ENCODE measurements at places on chromosomes 6 and 20.
A peak's percentile ranks its signal among the peaks of the same experiment; 100 is the strongest.

DNA sequence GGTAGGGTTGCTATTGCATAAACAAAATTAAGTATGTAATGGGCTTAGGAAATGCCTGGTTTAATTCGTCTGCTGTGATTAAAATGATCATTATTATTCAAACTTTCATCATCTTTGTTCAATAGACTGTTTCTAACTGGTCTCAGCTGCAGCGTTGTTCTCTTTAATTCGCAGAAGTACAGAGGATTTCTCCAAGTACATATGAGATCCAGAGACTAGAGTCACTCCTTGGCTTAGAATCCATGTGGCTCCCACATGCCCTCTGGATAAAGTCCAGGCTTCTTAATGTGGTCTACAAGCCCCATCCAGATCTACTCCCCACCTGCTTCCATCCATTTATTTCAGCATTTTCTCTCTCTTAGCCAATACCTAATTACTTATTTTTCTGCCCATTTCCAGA is 1.1 kb upstream of the ZBTB24 start:
- DNase-seq, result no peak

DNA sequence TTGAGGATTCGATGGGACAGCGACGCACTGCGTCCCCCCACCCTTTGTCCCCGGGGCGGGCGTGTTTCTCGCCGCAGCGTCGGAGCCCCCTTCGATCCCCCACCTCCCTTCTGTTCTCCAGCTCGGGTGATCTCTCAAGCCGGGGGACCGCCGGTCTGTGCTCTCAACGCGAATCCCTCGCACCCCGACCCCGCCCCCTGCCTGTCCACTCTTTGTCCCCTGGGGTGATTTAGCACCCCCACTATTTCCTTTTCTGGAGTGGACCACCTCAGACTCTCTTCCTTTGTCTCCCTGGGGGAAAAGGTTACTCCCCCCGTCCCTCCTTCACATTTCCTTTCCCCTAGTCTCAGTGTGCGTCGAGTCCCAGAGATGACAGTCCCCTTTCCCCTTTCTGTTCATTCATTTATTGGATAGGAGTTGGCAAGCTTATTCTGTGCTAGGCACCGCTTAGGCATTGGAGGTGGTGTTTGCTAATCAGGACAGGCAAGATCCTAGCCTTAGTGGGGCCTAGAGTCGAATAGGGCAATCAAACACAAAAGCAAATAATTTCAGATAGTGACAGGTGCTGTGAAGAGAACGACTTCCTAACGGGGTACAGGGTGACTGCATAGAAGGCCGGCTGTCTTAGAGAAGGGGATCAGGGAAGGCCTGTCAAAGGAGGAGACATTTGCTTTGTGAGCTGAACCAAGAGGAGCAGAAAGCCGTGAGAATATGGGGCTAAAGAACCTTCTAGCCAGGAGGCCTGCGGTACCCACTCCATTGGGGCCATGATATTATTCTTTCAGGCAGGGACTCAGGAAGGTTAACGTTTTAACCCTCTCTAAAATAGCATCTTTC is 741 bp downstream of the PTPN1 start:
- peak; percentile 33 for DNase-seq

- no peak for DNase-seq
Measured at GRCh38 chr6:154106251-154106650, 67.2 kb downstream of the OPRM1 start.

GRCh38 chr6:142381845-142382378 is 80.1 kb downstream of the ADGRG6 start:
- no peak for DNase-seq

- DNase-seq, result no peak
Measured at GRCh38 chr6:159343709-159344108, 174.5 kb downstream of the FNDC1 start.

Data from activated CD4-positive, alpha-beta T cell treated with anti-CD3 and anti-CD28 coated beads, Interleukin-2, Interleukin-6, amounts not matched to agents 100 ng/mL and 50 ng/mL, durations not matched to agents 16 hours and 8 hours (primary cell).